ENCODE measurements at places on chromosomes 3 and 15.

DNA sequence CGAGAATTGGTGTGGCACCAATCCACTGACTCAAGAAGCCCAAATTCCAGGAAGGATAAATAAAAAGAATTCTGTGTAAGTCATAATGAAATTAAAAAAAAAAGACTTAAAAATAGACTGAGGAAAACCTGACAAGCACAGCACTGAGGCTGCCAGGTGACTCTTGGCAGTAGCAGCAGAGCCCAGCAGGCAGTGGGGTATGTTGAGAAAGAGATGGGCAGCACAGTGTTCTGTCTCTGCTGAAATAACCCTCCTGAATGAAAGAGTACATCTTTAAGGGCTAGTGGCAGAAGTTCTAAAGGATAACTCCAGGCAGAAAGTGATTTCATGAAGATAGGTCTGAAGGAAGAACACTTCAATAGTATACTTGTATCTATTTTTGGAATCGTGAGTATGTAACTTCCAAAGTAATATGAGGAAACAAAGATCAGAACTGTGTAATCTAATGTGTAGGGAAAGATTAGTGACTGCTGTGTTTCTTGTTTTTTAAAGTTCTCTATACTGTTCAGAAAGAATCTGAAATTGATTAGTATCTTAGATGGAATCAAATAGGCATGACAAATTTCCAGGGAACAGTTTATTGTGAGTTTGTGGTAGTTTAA, 75.9 kb downstream of the RAB7A start:
- DNase-seq = no peak

DNA sequence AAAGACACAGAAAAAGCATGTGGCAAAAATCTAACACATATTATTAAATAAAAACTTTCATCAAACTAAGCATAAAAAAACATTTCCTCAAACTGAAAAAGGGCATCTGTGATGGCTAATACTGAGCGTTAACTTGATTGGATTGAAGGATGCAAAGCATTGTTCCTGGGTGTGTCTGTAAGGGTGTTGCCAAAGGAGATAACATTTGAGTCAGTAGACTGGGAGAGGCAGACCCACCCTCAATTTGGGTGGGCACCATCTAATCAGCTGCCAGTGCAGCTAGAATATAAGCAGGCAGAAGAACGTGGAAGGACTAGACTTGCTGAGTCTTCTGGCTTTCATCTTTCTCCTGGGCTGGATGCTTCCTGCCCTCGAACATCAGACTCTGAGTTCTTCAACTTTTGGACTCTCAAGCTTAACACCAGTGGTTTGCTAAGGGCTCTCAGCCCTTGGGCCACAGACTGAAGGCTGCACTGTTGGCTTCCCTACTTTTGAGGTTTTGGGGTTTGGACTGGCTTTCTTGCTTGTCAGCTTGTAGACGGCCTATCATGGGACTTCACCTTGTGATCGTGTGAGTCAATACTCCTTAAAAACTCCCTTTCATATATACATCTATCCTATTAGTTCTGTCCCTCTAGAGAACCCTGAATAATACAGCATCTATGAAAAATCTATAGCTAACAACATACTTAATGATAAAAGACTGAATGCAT, 45.4 kb downstream of the DAZL start:
- no peak for DNase-seq

GRCh38 chr3:43163895-43164493, 58.1 kb upstream of the POMGNT2 start:
- DNase-seq = no peak

DNA sequence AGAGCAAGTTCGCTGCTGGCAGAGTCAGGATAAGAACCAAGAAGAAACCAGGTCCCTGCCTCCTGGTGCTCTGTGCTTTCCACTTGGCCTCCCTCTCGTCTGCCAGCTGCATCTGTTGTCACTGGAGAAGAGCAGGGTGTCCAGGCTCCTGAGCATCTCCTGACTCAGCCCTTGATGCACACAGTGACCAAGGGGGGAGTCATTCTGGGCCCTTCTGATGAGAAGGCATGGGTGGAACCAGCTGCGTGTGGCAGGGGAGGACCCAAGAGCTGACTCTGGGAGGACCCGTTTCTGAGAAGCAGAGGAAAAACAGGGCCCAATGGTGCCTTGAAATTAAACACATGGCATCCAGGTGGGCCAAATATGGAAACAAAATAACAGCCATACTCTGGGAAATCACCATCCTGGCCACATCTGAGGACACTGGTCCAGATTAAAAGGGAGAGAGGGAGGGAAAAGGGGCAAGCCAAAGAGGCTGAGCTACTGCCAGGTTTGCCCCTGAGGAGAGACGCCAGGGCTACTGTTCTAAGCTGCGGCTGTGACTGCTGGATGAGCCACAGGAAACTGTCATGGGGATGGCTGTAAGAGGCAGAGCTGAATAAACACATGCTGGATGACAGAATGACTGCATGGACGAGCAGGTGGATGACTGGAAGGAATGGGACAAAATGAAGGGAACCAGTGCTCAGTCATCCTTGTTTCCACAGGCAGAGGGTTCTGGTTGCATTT, 58.1 kb upstream of the CA12 start:
- no peak for DNase-seq

- DNase-seq = no peak
Measured at GRCh38 chr3:187063286-187064121, 75.8 kb downstream of the RPL39L start.
